Activated CD4-positive, alpha-beta T cell treated with anti-CD3 and anti-CD28 coated beads, Interleukin-2, amount 50 U/mL, for 48 hours (primary cell): ENCODE measurements at places on chromosomes 13 and 19.
A peak's percentile ranks its signal among the peaks of the same experiment; 100 is the strongest.

- no peak for DNase-seq
These were observed 25.0 kb downstream of the HNRNPM start for GRCh38 chr19:8469613-8470368.

DNA sequence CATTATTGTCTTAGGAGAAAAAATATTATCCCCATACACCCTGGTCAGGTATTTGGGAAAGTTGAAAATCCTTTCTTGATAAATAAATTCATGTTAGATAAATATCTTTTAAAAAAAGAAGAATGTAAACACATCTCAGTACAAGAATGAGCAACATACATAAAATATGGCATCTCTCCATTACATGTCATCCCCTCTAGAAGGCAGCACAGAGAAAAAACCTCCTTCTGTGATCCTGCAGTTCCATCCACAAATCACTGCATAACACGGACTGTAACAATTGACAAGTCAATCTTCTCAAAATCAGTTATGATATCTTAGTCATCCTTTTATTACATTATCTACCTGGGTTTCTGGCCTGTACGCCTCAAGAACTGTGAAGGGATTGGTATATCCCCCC lies 683.9 kb upstream of the KLHL1 start:
- DNase-seq = no peak

- peak; percentile 96 for DNase-seq
These were observed at the start of gene SBNO2 for GRCh38 chr19:1173845-1174809. Gene SBNO2, minus strand, starts transcription at chr19:1174268. Its CDS starts 19,992 bp downstream, at chr19:1154276.

DNA sequence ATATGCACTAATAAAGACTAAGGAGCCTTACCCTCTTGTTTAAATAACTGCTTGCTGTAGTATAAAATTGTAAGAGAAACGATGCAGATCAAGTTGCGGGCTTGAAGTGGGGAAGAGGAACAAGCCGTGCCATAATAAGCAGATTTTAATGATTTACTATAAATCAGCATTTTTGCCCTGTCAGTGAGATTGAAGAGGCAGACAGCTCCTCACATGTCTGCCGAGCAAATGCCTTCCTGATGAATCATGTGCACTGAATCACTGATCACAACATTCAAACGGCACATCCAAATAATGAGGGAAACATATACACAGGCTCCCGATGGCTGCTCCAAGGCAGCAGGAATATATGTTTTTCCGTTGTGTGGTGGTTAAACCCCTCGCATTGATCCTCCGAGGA lies 282.9 kb downstream of the TSHZ3 start:
- no peak for DNase-seq

- DNase-seq = no peak
These were observed 7.9 kb upstream of the WBP4 start for GRCh38 chr13:41053384-41053826.

DNA sequence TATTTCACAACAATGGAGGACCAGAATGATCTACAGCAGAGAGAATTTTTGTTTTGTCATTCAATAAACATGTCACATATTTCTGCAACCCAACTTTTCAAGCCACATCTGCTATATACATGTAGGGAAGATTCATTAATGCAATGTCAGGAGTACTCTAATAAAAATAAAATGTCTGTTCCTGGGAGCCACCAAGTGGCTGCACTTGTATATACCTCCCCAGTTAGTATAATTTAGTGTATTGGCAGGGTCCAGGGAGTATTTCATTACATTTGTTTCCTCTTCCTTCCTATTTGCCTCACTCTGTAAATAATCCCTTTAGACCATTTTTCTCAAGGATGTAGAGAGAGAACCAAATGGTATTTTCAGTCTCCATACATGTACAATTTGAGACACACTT lies 1169.0 kb downstream of the DIAPH3 start:
- no peak for DNase-seq

DNA sequence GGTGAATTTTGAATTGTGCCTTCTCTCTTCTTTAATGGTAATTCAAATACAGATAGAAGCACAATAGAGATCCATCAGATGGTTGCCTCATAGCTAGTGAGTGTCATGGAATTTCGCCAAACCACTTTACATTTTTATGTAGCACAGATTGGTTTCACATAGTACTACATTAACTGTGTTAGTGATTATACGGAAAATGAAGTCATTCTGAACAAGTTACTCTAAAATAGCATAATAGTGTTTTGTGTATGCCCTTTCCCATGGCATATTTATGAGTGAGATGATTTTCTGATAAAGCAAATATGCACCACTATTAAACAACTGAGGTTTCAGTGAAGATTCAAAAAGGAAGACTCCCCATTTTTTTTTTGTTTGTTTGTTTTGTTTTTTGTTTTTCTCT lies 1623.5 kb downstream of the PCDH9 start:
- DNase-seq = no peak

- DNase-seq = no peak
These were observed 13.1 kb downstream of the MED26 start for GRCh38 chr19:16614941-16615340.

DNA sequence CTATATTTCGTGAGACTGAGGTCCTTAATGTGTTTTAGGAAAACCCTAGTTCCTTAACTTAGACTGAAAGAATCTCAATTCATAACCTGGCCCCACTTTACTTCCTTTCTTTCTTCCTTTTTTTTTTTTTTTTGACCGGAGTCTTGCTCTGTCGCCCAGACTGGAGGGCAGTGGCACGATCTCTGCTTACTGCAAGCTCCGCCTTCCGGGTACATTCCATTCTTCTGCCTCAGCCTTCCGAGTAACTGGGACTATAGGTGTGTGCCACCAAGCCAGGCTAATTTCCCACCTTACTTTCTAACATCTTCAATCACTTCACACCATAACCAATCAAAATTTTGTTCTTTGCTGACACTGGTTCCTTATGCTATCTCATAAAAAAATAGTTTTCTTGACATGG lies 2097.0 kb downstream of the PCDH9 start:
- no peak for DNase-seq

DNA sequence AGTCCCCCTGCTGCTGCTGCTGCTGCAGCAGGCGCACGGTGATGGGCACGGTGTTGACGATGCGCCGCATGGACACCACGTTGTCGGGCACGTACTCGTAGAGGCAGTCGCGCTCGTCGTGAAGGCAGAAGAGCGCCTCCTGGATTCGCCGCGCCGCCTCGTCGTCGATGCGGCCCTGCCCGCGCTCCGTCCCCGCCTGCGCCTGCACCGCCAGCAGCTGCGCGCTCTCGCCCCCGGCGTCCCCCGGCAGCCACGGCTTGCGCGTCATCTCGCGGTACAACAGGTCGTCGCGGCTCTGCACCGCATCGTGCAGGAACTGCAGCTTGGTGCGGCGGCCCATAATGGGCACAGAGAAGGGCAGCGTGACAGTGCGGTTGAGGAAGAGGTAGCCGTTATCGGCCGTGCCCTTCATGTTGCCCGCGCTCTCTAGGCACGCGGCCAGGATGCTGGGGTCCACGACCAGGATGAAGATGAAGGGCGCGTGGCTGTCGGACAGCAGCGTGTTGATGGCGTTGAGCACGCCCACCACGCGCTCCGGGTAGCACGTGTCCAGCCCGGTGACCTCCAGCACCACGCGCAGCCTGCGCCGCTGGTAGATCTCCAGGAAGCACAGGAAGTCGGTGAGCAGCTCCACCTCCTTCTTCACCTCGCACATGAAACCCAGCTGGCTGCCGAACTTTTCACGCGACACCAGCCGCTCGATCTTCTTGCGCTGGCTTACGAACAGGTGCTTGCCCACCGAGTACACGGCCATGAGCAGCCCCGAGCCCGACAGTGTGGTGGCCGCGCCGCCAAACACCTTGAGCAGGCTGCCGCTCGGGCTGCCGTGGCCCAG lies 8.1 kb downstream of the NKPD1 start:
- DNase-seq = peak; percentile 35

DNA sequence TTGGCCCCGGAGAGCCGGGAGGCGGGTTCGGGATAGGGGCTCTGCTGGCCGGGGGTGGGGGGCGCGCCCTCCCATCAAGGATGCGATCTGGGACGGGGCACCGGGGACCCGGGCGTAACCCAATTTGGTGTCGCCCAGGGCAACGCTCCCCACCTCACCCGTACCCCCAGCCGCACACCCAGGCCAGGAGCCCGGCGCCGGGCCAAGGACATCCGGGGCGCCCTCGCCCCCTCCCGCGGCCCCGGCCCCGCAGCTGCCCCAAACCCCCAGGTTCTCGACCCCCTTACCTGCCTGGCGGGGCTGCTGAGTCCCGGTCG lies 525 bp downstream of the SHANK1 start:
- no peak for DNase-seq

DNA sequence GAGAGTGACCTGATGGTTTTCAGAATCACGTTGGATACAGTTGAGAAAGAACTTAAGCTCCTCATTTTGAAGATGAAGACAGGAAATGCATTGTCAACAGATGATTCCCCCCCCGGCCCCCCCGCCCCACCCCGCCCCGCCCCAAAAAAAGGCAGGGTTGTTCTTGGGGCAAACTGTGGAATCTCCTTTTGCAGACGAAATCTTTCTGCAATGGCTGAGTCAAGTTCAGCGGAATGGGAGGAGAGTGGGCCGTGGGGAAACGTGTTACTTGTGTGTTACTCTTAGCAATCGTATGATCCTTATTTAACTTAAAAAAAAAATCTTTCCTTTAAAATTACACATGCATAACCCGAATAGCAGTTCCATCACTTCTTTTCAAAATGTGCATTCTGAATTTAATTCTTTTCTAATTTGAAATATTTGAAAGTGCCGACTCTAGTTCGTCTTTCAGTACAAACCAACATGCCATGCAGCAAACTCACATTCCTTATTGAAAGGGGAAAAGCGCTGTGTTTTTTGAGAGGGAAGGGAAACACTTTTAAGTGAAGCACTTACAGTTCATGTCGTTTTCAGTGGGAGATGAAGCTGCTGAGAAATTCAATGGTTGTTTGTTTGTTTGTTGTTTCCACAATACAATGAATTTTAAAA lies 348.5 kb upstream of the ARGLU1 start:
- no peak for DNase-seq

- DNase-seq = no peak
These were observed 425.1 kb downstream of the EFNB2 start for GRCh38 chr13:106110241-106110855.

- DNase-seq = no peak
These were observed 780.0 kb downstream of the DACH1 start for GRCh38 chr13:71087006-71087405.

DNA sequence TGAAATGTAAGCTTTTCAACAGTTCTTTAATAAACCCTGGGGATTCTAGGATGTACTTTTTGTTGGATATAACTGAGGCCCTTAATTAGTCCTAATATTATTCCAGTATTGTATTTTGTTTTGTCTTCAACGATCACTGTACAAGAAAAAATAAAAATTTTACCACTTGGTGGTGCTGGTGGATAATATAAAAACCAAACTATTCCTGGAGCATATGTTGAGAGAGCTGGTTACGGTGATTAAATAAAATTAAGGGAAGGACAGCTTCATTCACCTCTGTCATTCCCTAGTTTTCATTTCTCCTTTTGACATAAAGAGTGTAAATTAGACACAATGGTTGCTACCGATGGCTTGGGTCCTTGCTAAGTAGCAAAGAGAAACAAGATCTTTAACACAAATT lies 598.6 kb upstream of the PCDH20 start:
- DNase-seq = no peak

DNA sequence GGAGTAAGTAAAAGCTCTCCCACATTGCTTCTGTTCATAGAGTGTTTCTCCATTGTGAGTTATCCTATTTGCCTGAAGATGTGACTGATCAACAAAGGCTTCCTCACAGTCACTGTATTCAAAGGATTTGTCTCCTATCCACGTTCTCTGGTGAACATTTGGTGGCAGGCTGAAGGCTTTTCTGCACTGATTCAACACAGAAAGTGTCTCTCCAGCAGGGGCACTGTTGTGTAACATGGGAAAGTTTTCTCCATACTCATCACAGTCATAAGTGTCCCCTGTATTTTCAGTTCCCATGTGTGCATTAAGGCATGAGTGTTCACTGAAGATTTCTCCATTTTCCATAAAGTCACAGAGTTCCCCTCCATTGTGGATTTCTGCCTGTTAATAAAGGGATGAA lies 17.6 kb downstream of the ZNF121 start:
- no peak for DNase-seq

- DNase-seq = no peak
These were observed 133.7 kb downstream of the GGACT start for GRCh38 chr13:100454876-100455275.

- no peak for DNase-seq
These were observed 3.3 kb upstream of the FFAR2 start for GRCh38 chr19:35444735-35445134.

DNA sequence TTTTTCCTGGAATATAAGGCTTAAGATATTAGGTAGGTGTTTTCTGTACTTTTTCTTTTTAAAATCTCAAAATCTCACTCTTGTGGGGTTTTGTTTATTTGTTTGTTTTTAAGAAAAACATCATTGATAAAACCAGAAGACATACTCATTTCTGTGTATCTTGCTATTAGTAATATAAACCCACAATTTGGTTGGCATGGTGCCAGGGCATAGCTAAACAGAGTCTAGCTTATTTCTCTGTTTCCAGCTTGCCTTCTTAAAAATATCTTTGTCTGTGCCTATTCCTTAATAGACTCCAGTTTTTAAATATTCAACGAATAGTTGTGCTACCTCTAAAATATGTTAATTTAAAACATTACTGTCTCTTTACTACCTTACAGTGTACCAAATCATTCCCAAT lies 1121.9 kb upstream of the PCDH20 start:
- DNase-seq = no peak

DNA sequence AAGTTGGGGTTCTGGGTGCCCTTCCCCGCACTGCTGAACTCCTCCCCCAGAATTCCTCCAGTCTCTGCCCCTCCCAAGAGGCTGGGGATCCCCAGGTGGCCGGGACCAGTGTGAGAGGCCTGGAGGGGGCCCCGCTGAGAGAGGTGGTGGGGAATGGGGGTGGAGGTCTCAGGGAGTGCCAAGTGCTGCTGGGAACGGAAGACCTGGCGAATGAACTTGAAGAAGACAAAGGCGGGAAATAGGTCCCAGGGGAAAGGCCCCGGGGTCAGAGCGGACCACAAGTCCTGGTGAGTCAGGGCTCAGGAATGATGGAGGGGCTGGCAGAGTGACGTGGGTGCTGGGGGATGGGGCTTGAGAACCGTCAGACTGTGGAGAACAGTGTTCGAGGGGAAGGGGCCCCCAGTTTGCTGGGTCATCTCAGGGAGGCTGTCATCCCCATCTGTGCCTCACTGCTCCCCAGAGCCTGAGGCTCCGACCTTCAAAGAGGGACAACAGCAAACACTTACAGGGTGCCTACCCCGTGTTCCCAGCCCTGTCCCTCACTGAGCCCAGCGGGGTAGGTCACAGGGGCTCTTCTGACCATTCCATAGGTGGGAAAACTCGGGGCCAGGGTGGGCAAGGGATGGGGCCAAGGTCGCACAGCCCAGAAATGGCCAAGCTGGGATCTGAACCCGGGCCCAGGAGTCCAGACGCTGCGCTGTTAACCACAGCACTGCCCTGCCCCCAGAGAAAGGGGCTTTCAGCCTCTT lies 16.0 kb upstream of the SEMA6B start:
- peak; percentile 30 for DNase-seq

- DNase-seq = no peak
These were observed 375.4 kb upstream of the ZNF507 start for GRCh38 chr19:31970027-31970461.
